HTR-8/SVneo (cell line): ENCODE measurements at places on chromosomes 6 and 20.

GRCh38 chr6:152529369-152529768 is 107.8 kb downstream of the SYNE1 start:
- DNase-seq: no peak

- no peak for DNase-seq
Measured at GRCh38 chr6:107555449-107555848, 65.5 kb downstream of the SOBP start.

GRCh38 chr6:32973144-32974015 is 5.0 kb downstream of the BRD2 start:
- no peak for DNase-seq

- DNase-seq: no peak
Measured at GRCh38 chr20:50342638-50343102, 152.0 kb downstream of the CEBPB start.

DNA sequence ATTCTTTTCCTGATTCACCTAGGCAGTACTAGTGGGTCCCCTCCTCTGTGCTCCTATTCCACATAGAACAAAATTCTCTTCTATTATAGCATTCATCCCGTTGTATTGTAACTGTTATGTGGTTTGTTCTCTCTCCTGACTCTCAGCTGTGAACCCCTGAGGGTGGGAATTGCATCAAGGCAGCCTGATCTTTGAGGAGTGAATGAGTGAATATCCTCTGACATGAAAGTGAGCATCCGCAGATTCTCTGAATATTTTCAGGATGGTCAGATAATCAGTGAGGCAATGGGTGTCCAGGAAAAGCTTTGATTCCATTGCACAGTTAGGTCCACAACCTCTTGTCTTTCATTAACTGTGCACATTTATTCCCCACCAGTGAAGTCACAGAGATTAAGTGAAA is 67.6 kb upstream of the SLC22A23 start:
- DNase-seq: no peak

DNA sequence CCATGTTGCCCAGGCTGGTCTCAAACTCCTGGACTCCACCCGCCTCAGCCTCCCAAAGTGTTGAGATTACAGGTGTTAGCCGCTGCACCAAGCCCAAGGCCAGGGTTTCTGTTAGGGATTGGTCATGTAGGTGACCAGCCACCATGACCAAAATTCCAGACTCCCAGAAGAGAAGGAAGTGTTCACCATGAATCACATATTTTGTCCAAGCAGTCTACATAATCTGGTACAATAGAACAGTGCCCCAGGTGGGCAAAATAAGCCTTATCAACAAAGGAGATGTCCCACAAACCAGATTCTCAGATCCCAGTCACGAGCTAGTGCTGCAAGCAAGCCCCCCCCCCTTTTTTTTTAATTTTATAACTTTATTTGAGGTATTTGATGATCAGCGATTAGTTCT is 20.0 kb downstream of the ZNF341 start:
- no peak for DNase-seq
